ENCODE measurements at places on chromosomes 1 and 21.

- DNase-seq, result no peak
Measured at GRCh38 chr1:100704473-100704872, 15.1 kb upstream of the VCAM1 start.

DNA sequence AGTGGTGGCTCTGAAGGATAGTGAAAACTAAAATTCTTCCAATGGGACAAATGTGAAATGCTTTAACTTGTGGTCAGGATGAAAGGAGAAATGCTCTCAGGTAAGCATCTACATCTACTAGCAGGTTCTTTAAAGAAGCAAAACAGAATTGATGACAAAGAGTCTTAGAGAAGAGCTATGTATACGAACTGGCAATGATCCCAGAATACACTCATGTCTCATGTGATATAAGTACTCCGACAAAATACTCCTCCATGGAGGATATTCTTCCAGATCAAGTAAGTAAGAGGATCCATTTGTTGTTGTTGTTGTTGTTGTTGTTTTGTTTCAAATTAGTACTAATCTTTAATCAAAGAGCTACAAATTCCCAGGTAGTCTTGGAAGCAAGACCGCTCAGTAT is 174.0 kb upstream of the ATP1B1 start:
- no peak for DNase-seq

DNA sequence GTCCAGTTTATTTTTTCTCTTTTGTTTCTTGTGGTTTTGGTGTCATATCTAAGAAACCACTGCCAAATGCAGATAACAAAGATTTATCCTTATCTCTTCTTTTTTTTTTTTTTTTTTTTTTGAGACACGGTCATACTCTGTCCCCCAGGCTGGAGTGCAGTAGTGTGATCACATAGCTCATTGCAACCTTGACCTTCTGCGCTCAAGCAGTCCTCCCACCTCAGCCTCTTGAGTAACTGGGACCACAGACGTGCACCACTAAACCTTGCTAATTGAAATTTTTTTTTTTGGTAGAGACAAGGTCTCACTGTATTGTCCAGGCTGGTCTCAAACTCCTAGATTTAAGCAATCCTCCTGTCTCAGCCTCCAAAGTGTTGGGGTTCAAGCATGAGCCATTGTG is 8.9 kb downstream of the SLC66A1 start:
- DNase-seq, result no peak

DNA sequence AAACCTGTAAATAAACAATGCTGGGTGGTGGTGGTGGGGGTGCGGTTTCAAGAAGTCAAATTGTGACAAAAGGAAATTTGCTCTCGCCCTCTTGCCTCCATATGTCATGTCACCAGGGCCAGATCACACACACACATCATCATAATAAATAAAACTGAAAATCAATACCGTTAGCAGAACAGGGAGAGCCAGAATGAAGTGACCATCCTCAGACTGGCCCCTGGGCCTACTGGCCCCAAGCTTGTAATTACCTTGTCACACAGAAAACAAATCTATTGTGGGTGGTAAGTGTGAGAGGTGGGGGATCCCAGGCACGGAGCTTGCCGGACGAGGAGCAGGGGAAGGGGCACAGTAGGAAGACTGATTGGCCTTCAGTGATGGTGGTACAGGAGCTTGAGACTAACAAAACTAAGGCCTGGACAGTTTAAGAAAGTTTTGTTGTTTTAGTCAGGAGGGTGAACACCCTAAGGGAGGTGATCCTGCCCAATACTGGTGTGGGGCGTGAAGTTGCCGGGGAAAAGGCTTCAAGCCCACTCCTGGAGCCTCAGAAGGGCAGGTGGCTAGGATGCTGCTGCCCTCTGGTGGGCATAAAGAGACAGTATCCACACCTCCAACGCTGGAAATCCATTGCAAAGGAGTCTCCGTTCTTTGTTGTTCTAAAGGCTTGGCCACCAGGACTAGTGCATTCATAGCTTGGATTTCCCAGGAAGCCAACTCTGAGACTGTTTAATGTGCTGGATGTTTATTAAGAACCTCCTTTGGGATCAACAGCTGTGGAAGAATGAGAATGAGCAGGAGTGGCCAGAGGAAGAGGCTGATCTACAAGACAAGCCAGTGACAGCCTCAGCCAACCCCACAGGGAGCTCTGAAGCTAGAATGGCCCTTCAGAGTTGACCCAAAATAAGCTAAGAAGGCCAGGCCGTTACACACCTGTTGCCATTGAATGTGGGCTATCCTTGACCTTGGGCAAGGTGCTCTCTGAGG is 8.1 kb upstream of the C1orf216 start:
- DNase-seq, result peak; percentile 32

DNA sequence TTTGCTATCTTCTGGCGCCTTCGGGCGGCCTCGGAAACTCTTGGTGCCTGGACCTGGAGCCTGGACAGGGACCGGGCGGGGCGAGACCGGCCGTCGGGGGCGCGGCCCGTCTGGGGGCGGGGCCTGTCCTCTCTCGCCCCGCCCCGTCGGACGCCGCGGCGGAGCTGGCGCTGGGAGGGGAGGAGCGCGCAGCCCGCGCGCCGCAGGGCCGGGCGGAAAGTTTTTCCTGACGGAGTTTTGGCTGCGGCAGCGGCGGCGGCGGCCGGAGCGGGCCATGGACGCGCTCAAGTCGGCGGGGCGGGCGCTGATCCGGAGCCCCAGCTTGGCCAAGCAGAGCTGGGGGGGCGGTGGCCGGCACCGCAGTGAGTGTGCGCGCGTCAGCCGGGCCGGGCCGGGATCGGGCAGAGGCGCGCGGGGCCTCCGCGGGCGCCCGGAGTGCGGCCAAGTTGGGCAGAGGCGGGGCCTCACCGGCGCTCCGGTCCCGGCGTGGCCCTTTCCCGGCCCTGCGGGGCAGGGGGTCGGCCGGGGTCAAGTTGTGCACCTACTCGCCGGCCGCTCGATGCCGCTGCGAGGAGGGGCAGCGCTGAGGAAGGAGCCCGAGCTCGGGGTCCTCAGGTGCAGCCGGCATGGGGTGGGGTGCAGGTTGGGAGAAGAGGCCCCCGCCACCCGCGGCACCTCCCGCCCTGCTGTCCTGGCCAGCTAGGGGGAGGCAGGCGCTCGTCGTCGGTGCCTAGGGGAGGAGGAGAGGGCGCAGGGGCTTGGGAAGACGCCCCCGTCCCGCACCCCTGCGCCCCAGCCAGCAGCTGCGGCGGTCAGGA is at the start of gene LDLRAP1:
LDLRAP1 (plus strand) TSS at position 182 of the 818 bp plus-strand sequence; CDS start at position 275, 93 bp downstream.
- peak; percentile 76 for DNase-seq
